ENCODE measurements at places on chromosomes 2 and 18.

- no peak for DNase-seq
Measured at GRCh38 chr2:88659538-88659915, 31.9 kb upstream of the RPIA start.

- DNase-seq = no peak
Measured at GRCh38 chr2:20473128-20473527, 26.3 kb downstream of the RHOB start.

DNA sequence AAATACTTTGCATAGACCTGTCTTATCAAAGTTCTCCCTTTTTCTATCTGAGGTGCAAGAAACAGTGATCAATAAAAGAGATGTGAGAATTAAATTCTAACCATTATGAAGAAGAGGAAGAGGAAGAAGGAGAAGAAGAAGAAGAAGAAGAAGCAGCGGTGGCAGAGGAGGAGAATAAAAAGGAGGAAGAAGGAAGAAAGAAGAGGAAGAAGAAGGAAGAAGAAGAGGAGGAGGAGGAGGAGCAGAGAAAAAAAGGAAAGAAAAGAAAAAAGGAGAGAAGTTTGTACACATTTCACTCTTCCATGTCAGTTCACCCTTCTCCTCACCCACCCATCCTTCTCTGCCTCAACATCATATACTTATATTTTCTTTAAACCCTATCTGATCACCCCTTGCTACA is 68.4 kb downstream of the METTL4 start:
- no peak for DNase-seq

DNA sequence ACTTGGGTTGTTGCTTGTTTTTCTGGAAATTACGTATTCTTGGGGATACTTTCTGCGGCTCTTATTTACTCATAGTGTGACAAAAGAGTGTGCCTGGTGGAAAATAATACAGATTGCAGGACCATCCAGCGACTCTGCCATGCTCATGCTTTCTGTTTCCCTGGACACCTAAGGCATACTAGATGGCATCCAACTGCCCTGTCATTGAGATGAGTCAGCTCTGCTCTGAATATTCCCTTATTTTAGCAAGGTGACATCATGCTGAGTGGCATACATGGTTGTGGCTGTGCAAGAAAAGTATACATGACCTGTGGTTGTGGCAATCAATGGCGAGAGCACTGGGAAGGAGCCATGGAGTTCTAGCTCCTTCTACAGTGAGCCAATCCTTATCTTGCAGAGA is 471.0 kb downstream of the TMEM182 start:
- no peak for DNase-seq

DNA sequence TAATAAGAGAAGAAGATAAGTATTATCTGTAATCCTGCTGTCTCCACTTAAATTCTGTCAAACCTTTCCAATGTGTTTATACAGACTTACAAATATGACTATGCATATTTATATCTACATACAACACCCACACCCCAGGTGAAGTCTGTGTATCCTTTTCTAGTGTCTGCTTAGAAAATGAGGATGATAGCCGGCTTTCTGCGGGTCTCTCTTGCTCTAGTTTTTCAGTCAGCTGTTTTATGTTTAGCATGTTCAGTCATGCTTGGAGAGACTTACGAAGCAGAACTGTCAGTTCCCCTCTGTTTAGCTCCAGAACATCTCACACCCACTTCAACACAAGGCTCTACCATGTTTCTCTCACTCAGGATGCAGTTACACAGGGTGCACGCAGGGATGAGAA is 137.3 kb upstream of the NFATC1 start:
- no peak for DNase-seq

DNA sequence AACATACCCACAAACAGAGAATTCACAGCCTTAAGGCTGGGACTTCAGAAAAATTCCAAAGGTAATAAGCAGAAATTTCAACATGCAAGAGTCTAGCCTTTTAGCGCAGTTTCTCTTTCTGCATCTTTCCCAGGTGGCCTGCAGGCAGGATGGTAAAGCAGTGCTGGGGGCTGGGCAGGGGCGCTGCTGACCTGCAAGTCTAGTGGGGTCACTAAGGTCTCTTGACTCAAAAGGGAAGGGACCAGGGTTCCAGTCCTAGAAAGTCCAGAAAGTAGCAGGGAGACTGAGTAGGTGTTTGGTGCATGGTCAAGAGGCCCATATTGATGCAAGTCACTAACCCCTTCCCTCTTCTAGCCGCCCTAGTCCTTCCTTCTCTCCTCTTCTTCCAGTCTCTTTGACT is 169.2 kb downstream of the TGIF1 start:
- no peak for DNase-seq

Data from activated CD4-positive, alpha-beta T cell treated with anti-CD3 and anti-CD28 coated beads, Interleukin-2, amount 10 ng/mL, durations not matched to agents 7 days and 5 days (primary cell).